ENCODE measurements at places on chromosomes 4 and X.
A peak's percentile ranks its signal among the peaks of the same experiment; 100 is the strongest.

GRCh38 chrX:111110098-111110775 lies 14.2 kb downstream of the PAK3 start:
- DNase-seq = no peak

GRCh38 chr4:88828842-88829571 lies 131.4 kb upstream of the NAP1L5 start:
- DNase-seq = no peak

GRCh38 chrX:68345025-68345424 lies 88.3 kb downstream of the OPHN1 start:
- DNase-seq = no peak

DNA sequence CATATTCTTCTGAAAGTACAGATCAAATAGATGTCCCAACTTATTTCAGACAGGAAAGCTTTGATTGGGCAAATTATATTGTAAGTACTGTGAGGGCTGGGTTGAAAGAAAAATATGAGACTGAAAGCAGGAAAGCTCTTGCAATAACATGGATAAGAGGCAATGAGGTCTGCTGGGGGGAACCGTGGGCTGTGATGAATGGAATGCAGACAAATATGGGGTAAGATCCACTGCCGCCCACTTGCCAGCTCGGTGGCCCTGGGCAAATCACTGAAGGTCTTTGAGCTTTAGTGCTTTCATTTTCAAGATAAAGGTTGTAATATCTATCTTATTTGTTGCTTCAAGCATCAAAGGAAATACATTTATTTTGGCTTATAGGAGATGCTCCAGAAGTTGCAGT lies 51.0 kb downstream of the AGA start:
- DNase-seq = no peak

DNA sequence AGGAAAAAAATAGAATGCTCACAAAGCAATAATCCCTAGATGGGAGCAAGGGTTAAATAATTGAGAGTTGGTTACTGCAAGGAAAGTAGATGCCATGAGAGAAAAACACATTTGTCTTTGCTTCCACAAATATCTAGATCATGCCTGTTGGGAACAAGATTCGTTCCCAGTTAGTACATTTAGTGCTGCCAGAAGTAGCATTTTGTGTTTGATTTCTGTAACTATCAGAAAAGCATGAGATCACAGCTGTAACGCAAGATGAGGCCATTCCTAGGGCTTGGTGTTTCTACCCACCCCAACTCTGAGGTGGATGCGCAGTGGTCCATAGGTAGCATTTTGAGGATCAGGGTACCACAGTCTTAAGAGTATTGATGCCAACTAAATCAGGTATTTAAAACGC lies 20.4 kb upstream of the PDK3 start:
- no peak for DNase-seq

GRCh38 chr4:188198982-188199792 lies 59.9 kb downstream of the TRIML1 start:
- DNase-seq = no peak

GRCh38 chr4:128468123-128468989 lies 180.7 kb upstream of the PGRMC2 start:
- DNase-seq = no peak

GRCh38 chr4:105194328-105195231 lies 47.9 kb downstream of the TET2 start:
- peak; percentile 28 for DNase-seq

- DNase-seq = no peak
Measured at GRCh38 chr4:138401334-138401733, 159.2 kb upstream of the SLC7A11 start.

GRCh38 chrX:68895778-68896177 lies 67.0 kb downstream of the EFNB1 start:
- DNase-seq = no peak

- DNase-seq = peak; percentile 36
Measured at GRCh38 chrX:44873415-44874276, 658 bp downstream of the KDM6A start.

GRCh38 chr4:80903020-80903419 lies 127.5 kb upstream of the BMP3 start:
- no peak for DNase-seq
